T-cell (primary cell): ENCODE measurements at places on chromosomes 7 and 10. TPM values are rescaled to one million over a fixed set of nuclear protein-coding genes. Genes with fewer than 3 reads are reported as not detected.
A peak's percentile ranks its signal among the peaks of the same experiment; 100 is the strongest.

GRCh38 chr10:49254556-49255318, 44.2 kb upstream of the C10orf71 start:
- peaks cover 23% of the 10 kb centered on the region for H3K4me1 ChIP-seq
- peaks cover 5% of the 10 kb centered on the region for H3K27me3 ChIP-seq
- H3K36me3 ChIP-seq, result no peaks in the 10 kb centered on the region
- peak overlapping the region; percentile 40 for H3K4me3 ChIP-seq

- H3K27me3 ChIP-seq, result no peaks in the 10 kb centered on the region
- H3K36me3 ChIP-seq, result no peaks in the 10 kb centered on the region
- DNase-seq, result no peak
- no peak overlapping the region for H3K4me3 ChIP-seq
- peaks cover 14% of the 10 kb centered on the region for H3K4me1 ChIP-seq
These were observed 225.2 kb upstream of the PRSS58 start for GRCh38 chr7:142482891-142483658.

ITGA8 gene
- total RNA-seq, result 0.06 TPM

COL17A1 gene
- total RNA-seq, result not detected

DNA sequence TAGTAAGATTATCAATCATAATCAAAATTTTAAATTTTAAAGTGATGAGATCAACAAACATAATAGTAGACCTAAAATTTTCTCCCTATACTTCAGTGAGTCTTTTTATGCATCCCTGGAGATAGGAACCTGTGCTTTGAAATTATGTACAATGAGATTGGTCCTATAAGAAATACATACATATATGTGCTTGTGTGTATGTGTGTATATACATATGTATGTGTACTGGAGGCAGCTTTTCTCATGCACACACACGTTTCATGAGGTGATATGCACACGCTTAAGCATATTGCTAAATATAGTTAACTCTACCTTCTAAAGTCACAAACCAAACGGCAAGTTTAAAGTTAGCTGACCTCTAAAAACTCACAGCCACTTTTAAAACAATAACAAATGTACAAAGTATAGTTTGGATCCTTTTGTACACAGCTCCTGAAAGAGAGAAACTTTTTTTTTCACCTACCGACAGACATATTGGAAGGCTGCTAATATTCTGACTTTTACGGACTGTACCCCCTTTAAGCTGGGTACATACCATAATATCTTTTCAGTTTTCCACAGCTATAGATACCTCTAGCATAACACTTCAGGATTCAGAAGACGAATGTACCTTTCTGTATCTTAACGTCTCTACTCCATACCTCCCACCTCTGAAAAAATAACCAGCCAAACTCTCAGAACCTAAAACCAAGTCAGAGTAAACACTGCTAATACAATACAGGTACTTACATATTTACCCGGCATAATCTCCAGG, 3.3 kb downstream of the ITGB1 start:
- H3K4me3 ChIP-seq, result no peak overlapping the region
- peak overlapping the region; percentile 62 for H3K27ac ChIP-seq
- H3K4me1 ChIP-seq, result peaks cover 23% of the 10 kb centered on the region
- no peak for DNase-seq
- H3K36me3 ChIP-seq, result no peaks in the 10 kb centered on the region

- H3K27ac ChIP-seq, result peak overlapping the region; percentile 48
- no peak overlapping the region for H3K4me3 ChIP-seq
- H3K4me1 ChIP-seq, result peaks cover 73% of the 10 kb centered on the region
- DNase-seq, result no peak
- H3K27me3 ChIP-seq, result no peaks in the 10 kb centered on the region
- no peaks in the 10 kb centered on the region for H3K36me3 ChIP-seq
These were observed 70.5 kb upstream of the SFMBT2 start for GRCh38 chr10:7481368-7481765.

DNA sequence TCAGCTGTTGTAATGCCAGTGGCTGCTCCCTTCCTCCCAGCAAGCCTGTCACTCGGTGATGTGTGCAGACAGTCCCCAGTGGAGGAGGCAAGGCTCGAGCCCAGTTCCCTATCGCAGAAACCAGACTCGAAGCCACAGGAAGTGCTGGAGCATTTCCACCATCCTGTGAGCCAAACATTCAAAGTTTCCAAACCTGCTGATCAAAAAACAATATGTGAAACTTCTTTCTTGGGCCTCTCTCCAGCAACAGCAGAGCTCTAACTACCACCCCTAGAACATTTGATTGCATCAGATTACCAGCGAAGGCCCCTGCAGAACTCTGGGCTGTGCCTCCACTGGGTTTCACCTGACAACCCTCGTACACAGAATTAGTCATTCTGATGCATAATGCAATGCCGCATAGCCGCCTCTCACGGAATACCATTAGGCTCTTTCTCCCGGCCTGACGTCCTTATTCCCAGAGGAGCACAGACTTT, 94.0 kb downstream of the ELMO1 start:
- H3K27me3 ChIP-seq, result no peaks in the 10 kb centered on the region
- H3K36me3 ChIP-seq, result no peaks in the 10 kb centered on the region
- no peak overlapping the region for H3K4me3 ChIP-seq
- DNase-seq, result no peak

NUTM2B gene
- 1.4 TPM for total RNA-seq

DNA sequence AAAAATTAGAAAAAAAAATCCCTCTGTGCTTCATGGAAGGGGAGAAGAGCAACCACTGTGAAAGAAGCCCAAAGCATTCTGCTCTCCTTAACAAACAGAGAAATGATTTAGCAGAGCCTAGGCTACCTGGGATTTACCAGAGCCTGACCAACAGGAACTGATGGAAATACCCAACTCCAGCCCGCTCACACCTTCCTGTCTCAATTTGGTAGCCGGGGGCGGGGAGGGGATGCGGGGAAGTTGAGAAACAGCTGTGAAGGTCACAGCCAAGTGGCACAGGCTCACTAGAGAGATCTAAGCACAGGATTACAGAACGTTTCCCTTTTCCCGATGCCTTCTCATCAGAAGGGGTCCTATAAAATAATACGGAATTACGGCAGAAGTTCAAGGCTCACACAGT, 17.6 kb downstream of the RSU1 start:
- H3K27ac ChIP-seq, result no peak overlapping the region
- H3K4me3 ChIP-seq, result no peak overlapping the region
- no peaks in the 10 kb centered on the region for H3K36me3 ChIP-seq
- H3K27me3 ChIP-seq, result no peaks in the 10 kb centered on the region

CNPY1 gene
- total RNA-seq, result not detected

- no peak for DNase-seq
- no peaks in the 10 kb centered on the region for H3K36me3 ChIP-seq
- no peaks in the 10 kb centered on the region for H3K27me3 ChIP-seq
- no peak overlapping the region for H3K27ac ChIP-seq
These were observed 182.9 kb downstream of the ANK3 start for GRCh38 chr10:60206735-60207134.

SMO gene
- 0.35 TPM for total RNA-seq

GRCh38 chr7:11847336-11847735, 15.3 kb upstream of the THSD7A start:
- no peak for DNase-seq
- no peak overlapping the region for H3K4me3 ChIP-seq
- H3K4me1 ChIP-seq, result no peaks in the 10 kb centered on the region
- H3K36me3 ChIP-seq, result no peaks in the 10 kb centered on the region
- H3K27me3 ChIP-seq, result no peaks in the 10 kb centered on the region
- H3K27ac ChIP-seq, result no peak overlapping the region

STEAP2 gene
- 0.20 TPM for total RNA-seq

- no peaks in the 10 kb centered on the region for H3K4me1 ChIP-seq
- no peaks in the 10 kb centered on the region for H3K27me3 ChIP-seq
- no peaks in the 10 kb centered on the region for H3K36me3 ChIP-seq
- no peak overlapping the region for H3K27ac ChIP-seq
- DNase-seq, result no peak
- H3K4me3 ChIP-seq, result no peak overlapping the region
These were observed 16.5 kb downstream of the SPAM1 start for GRCh38 chr7:123941391-123942180.

GRCh38 chr10:53403688-53404087, 631.1 kb upstream of the MBL2 start:
- H3K4me3 ChIP-seq, result no peak overlapping the region
- H3K36me3 ChIP-seq, result no peaks in the 10 kb centered on the region
- DNase-seq, result no peak
- H3K27ac ChIP-seq, result no peak overlapping the region

CTAGE4 gene
- total RNA-seq, result 1.9 TPM

SEC31B gene
- total RNA-seq, result 47.6 TPM

- no peak overlapping the region for H3K4me3 ChIP-seq
- no peaks in the 10 kb centered on the region for H3K4me1 ChIP-seq
- DNase-seq, result no peak
These were observed 162.6 kb downstream of the RAB11FIP2 start for GRCh38 chr10:117884093-117884492.

GRCh38 chr10:71526653-71527052, 129.9 kb downstream of the CDH23 start:
- no peak for DNase-seq
- no peak overlapping the region for H3K27ac ChIP-seq
- H3K27me3 ChIP-seq, result no peaks in the 10 kb centered on the region

UTF1 gene
- 0.23 TPM for total RNA-seq

- no peaks in the 10 kb centered on the region for H3K36me3 ChIP-seq
- H3K4me3 ChIP-seq, result no peak overlapping the region
- no peak overlapping the region for H3K27ac ChIP-seq
- no peak for DNase-seq
These were observed 37.8 kb downstream of the SEM1 start for GRCh38 chr7:96671854-96672253.

- no peaks in the 10 kb centered on the region for H3K4me1 ChIP-seq
- no peak for DNase-seq
- no peak overlapping the region for H3K4me3 ChIP-seq
- H3K27ac ChIP-seq, result no peak overlapping the region
- peaks cover 2% of the 10 kb centered on the region for H3K27me3 ChIP-seq
- no peaks in the 10 kb centered on the region for H3K36me3 ChIP-seq
These were observed 207.9 kb downstream of the PAXIP1 start for GRCh38 chr7:154795014-154795413.

DNA sequence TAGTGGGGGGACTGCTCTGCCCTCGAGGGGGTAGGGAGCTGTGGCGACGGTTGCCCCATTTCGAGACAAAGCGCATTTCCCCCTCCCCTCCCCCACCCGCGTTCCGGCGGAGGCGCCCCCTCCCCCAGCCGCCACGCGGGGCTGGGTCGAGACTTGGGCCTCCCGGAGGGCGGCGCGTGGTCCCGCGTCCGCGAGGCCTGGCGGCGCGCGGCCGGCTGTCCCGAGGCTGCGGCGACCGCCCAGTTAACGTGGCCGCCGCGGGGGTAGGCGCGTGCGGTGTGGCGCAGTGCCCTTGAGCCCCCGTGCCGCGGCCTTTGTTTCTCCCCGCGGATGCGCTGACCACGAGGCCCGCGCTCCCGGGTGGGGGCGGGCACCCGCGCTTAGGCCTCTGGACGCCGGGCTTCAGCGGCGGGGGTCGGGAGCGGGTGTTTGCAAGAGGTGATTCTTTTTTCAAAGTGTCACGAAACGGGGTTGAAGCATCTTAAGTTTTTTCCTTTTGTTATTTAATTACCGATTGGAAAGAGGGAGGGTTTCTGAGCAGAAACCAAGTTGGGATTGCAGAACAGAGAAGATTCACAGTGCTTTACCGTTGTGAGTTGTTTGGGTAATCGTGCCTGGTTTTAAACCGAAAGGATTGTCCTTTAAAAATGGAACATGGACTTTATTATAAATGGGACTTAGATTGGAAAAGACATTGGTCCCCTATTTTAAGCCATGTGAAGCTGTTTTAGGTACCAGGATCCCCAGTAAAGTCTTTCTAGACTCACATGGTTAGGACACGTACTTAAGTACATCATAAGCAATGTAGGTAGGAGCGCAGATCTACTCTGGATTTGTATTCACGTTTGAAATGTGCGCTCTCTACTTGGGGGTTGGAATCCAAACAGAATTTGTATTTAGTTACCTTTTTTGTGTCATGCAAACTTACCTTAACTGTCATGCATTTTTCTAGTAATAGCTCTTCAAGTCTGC, 760 bp downstream of the CBX3 start:
- H3K27me3 ChIP-seq, result no peaks in the 10 kb centered on the region
- DNase-seq, result peak; percentile 42
- peak overlapping the region; percentile 74 for H3K4me3 ChIP-seq
- peak overlapping the region; percentile 99 for H3K27ac ChIP-seq
- H3K36me3 ChIP-seq, result peaks cover 20% of the 10 kb centered on the region
- peaks cover 12% of the 10 kb centered on the region for H3K4me1 ChIP-seq

NUP42 gene
- total RNA-seq, result 31.9 TPM

GRCh38 chr10:84195044-84195830, 900 bp downstream of the CDHR1 start:
- no peak for DNase-seq
- no peaks in the 10 kb centered on the region for H3K36me3 ChIP-seq
- peaks cover 12% of the 10 kb centered on the region for H3K4me1 ChIP-seq
- peaks cover 4% of the 10 kb centered on the region for H3K27me3 ChIP-seq
- H3K4me3 ChIP-seq, result peak overlapping the region; percentile 49
- no peak overlapping the region for H3K27ac ChIP-seq

GRCh38 chr10:124864421-124865193, 63.0 kb downstream of the ABRAXAS2 start:
- no peak for DNase-seq
- H3K4me1 ChIP-seq, result no peaks in the 10 kb centered on the region
- H3K27me3 ChIP-seq, result no peaks in the 10 kb centered on the region
- H3K4me3 ChIP-seq, result no peak overlapping the region

- DNase-seq, result no peak
- no peak overlapping the region for H3K27ac ChIP-seq
- H3K27me3 ChIP-seq, result no peaks in the 10 kb centered on the region
- H3K36me3 ChIP-seq, result no peaks in the 10 kb centered on the region
- no peak overlapping the region for H3K4me3 ChIP-seq
These were observed 98.4 kb upstream of the STEAP1B start for GRCh38 chr7:22598318-22598920.

PDZD7 gene
- 2.0 TPM for total RNA-seq

DNA sequence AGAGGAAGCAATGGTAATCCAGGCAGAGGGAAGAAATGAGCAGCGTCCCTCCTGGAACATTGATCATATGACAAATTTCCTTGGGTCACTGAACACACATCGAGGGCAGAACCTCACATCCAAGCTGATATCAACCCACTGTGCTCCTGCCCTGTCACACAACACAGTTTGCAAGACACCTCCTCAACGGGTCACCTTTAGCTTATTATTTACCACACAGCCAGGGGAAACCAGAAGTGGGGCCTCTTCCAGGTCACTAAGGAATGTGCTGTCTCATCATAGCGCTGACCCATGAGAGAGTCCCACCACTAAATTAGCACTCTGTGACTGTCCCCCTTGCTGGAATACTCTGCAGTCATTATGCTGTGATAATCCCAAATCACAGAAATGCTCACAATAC, 69.7 kb upstream of the PPP1R3C start:
- no peak overlapping the region for H3K4me3 ChIP-seq
- DNase-seq, result no peak
- no peak overlapping the region for H3K27ac ChIP-seq
- peaks cover 3% of the 10 kb centered on the region for H3K27me3 ChIP-seq

- H3K27ac ChIP-seq, result no peak overlapping the region
- DNase-seq, result no peak
- no peaks in the 10 kb centered on the region for H3K36me3 ChIP-seq
- H3K4me3 ChIP-seq, result no peak overlapping the region
- H3K27me3 ChIP-seq, result no peaks in the 10 kb centered on the region
These were observed 65.7 kb downstream of the AP3M1 start for GRCh38 chr10:74084955-74085354.

SERPINE1 gene
- total RNA-seq, result 0.18 TPM
